ENCODE measurements at places on chromosomes 4 and X.

DNA sequence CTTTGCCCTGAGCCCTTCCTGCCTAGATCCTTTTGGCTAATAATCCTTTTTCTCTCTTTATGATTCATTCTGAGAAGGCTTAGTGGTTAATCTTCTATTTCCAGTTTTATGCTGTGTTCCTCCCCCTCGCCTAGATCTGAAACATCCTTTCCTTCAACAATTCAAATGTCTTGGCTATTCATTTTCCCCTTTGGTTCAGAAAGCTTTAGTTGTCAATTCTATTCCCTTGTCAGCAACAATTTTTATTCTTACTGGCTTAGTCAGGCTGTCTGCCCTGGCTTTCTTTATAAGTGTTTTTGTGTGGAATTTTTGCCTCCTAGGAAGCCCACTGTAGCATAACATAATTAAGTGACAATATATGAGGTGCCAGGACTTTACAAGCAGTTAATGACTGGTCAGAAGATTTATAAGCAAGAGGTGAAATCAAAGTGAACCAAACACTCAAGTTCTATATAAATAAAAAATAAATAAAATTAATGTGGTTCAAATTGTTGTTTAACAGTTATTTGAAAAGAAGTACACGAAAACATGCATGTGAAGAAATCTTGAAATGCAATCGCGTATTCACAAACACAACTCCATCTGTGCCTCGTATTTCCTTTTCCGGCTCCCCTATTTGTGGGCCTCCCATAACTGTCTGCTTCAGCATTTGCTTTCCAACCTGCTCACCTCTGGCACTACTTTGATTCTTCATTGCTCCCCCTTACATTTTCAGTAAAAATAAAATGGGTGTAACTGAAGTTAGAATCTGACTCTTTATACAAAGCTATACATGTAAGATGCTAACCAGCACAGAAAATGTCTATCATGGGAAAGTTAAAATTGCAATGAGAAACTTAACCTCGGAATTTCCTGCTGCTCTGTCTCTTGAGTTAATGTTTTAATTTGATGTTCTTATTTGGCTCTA, 235.4 kb downstream of the SPRY1 start:
- no peak for DNase-seq

GRCh38 chr4:28010577-28011240, 1150.1 kb downstream of the STIM2 start:
- DNase-seq, result no peak

DNA sequence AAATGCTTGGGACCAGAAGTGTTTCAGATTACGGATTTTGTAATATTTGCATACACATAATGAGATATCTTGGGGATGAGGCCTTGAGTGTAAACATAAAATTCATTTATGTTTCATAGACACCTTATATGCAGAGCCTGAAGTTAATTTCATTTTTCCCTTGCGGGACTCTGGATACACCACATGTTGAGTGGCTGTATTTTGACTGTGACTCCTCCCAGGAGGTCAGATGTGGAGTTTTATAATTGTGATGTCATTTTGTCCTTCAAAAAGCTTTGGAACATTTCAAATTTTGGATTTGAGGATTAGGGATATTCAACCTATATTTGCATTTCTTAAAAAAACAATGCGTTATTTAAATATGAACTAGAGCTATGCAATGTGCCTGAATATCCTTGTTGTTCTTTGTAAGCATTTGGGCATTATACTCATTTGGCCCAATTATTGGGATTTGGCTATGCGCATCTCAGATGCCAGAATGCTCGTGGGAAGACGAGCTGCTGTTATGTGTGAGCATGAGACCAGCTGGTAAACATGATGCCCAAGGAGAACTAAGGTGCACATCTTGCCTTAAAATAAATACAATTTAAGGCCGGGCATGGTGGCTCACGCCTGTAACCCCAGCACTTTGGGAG, 223.0 kb upstream of the STS start:
- no peak for DNase-seq

- no peak for DNase-seq
These were observed 2.8 kb downstream of the NHS start for GRCh38 chrX:17377795-17378194.

GRCh38 chrX:38837389-38837788, 36.1 kb downstream of the MID1IP1 start:
- no peak for DNase-seq

DNA sequence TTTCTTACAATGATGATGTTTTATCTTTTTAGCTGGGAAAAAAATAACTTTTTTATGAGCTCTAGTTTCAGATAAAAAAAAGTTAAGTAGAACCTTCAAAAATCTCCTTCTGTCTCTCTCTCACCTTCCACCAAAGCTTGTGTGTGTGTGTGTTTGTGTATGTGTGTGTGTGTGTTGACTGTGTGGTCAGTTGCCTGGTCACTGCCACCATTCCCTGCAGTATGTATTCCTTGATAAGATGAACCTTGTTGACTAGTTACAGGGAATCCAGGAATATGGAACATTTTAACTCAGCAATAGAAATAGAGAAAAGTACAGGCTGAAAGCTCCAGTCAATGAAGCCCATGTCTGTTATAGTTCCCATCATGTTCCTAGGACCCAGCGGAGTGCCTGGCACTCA, 143.5 kb downstream of the CORIN start:
- DNase-seq, result no peak

DNA sequence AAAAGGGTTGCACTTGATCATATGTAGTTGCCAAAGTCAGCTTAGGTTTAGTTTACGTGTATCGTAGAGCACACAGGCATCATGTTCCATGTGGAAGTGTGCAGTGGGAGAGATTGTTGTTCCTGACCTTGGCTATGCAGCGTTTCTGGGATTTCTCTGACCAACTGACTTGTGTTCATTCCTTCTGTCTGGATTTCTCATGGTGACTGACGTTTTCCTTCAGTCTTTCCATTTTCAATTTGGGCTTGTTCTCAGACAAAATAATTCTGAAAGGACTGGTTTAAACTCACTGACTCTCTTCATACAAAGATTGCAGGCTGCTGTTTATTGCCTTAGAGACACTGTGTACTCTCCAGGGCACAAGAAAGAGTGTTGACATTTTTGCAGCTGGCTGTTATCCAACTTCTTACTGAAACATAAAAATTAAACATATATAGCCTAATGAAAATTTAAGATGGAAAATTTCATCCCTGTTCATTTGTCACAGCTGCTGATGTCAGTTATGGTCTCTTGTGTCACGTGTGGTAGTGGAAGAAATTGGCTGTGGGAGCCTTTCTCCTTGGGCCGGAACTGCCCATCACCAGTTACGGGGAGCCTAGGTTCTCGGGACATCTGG, 95.4 kb downstream of the TNIP2 start:
- no peak for DNase-seq

DNA sequence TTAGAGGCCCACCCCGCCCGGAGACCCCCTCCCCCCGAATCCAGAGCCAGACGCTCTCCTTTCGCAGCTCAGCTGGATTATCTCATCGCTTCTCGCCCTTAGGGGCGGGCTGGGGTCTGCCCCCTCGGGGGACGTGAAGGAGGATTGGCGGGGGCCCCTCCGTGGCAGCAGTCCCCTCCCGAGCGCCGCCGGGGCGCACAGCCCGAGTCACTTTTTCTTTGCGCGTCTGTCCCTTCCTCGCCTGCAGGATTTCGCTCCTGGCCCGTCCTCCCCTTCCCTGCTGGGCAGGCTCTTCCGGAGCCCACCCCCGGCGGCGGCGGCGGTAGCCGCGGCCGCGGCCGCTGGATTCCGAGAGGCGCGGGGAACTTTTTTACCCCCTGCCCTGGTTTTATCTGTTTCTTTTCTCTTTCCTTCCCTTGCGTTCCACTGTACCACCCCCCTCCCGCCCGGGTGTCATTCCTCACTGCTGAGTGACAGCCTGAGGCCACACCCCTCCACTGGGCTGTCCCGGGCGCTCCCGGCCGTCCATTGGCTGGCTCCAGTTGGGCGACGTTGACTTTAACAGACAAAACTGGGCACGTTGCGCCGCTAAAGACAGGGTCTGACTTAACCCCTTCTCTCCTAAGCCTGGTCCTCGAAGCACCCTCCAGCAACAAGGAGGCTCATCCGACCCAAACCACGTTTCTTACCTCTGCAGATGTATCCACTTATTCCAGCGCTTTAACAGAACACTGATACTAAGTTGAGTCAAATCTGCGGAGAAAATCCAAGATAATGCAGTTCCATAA, 492 bp upstream of the NKX3-2 start:
- DNase-seq, result peak; percentile 44

DNA sequence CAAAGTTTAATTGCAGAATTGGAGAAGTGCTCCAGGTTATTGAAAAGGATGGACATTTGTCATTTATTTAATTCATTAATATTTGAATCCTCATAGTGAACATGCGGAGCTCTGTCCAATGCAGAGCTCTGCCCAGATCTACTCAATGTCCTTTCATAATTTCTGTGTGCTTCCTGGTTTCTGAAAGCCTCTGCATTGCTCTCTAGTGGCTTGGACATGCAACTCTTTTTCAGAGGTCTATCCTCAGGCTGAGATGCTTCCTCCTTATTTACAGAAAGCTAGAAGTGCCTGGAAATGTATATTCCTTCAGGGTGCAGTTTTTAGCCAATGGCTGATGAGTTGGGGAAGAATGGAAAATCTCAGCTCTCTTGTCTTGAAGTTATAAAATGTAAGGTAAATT, 786.1 kb upstream of the AADAT start:
- no peak for DNase-seq

- no peak for DNase-seq
These were observed 12.2 kb downstream of the SOD3 start for GRCh38 chr4:24807611-24808010.

GRCh38 chrX:15853586-15854079, 980 bp downstream of the AP1S2 start:
- no peak for DNase-seq

- no peak for DNase-seq
These were observed 173.0 kb upstream of the CASK start for GRCh38 chrX:42096265-42096920.

Measured in activated naive CD4-positive, alpha-beta T cell treated with Interleukin-2 at 50 U/mL for 16 hours (primary cell).